ENCODE measurements at places on chromosomes 3 and 15.

DNA sequence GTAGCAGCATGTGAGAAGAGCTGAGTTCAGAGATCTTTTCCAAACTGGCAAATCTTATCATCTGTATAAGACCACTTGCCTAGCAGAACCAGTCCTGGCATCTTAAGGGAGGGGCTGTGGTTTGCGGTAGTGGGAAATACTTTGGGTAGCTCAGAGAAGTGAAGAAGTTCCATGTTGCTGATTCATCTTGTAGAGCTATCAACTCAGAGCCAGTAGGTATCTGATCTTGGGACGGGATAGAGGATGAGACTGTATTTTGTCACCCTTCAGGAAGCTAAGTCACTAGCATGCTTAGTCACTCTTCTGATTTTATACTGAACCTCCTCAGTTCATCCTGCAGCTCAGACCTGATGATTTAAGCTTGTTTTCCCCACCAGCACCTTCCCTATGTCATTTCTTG is 211.4 kb downstream of the NR1D2 start:
- no peak for DNase-seq

GRCh38 chr15:84606653-84607120 is 5.9 kb downstream of the ZSCAN2 start:
- DNase-seq, result no peak

- no peak for DNase-seq
Observed at GRCh38 chr15:39767921-39768320, 14.7 kb downstream of the FSIP1 start.

GRCh38 chr3:53114412-53115074 is 15.7 kb downstream of the RFT1 start:
- no peak for DNase-seq

DNA sequence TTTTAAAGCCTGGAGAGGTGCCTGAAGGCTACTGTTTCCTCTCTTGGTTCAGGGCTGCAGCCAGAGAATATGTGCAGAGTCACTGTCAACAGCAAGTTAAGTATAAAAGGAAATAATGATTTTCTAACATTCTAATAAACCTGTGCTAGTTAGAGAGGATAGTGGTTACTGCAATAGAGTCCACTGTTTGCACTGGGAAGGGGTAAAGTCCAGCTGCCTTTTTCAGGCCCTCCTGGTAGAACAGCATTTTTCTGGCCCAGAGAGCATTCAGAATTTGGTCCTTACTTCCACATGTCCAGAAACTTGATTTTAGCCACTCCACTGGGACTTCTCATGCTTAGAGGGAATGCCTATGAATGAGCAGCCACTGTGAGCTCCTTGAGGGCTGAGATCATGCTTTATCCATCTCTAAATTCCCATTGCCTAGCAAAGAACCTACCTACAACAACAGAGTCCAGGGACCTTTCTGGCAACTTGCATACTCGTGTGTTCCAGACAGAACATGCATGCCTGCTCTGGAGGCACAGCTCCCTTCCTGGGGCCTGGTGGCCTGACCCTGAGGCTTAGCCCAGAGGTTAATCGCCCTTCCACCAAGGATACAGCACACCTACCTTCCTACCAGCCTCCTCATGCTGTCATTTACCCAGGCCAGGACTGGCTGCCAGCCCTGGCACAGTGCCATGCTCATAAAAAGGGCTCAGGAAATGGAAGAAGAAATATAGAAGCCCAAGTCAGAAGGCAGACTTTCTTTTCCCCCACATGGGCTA is 50.3 kb upstream of the ATP13A3 start:
- DNase-seq, result no peak

DNA sequence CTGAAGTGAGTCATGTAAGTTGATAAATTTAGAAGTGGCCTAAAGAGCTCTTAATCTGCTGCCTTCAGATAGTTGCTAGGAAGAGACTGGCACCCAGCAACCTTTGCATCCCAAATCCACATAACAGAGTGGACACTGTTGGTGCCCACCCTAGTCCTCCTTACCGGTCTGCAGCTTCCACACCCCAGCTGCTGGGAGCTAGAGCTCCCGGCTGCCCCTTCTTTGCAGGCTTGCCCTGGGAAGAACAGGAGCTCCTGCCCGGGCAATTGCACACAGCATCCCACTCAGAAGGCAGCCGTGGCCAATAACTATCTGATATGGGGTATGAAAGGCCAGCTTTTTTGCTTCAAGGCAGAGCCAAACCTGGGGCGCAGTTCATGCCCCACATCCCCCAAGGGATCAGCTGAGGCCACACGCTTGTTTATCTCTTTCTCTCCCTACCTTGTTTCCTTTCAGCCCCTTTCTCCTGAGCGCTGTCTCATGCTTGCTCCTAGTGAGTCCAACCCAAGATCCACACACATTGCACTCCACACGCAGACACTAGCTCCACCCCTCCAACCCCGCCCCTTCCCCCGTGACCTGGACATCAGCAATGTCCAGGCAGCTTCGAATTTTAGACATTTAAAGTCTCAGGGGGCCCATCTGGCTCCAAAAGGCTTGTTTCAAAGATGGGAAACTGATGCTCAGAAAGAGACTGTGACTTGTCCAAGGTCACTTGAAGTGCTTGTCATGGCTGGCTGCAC is 9.1 kb downstream of the ATP2B2 start:
- no peak for DNase-seq

All from stimulated activated CD8-positive, alpha-beta memory T cell treated with anti-CD3 and anti-CD28 coated beads, Interleukin-4, amount 100 ng/mL, for 1 hour (primary cell).